ENCODE measurements at places on chromosomes 2 and 18. TPM values are rescaled to one million over a fixed set of nuclear protein-coding genes. Genes with fewer than 3 reads are reported as not detected.

DNER gene
- total RNA-seq, result 0.93 TPM

NR4A2 gene
- 5.2 TPM for total RNA-seq

ANKRD29 gene
- 3.4 TPM for total RNA-seq

REG1A gene
- not detected for total RNA-seq

GRCh38 chr2:75751360-75751759, 40.6 kb upstream of the GCFC2 start:
- no peak overlapping the region for H3K27ac ChIP-seq
- no peak for DNase-seq
- H3K27me3 ChIP-seq, result no peaks in the 10 kb centered on the region
- no peak overlapping the region for H3K4me3 ChIP-seq
- H3K36me3 ChIP-seq, result no peaks in the 10 kb centered on the region

DNA sequence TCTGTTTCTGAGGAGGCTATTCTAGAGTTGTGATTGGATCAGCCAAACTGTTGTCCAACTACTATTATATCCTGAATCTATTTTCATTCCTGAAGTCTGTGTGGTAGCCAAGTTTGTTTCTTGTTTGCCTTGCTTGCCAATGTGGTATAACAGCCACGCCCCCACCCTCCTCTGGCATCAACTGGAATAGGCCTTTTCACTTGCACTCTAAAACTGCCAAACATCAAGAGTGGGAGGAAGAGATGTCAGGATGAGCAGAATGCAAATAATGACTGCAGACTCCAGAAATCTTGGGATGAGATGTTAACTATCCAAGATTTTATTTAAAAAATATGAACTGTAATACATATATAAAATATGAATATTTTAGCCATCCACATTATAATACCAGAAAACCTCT, 246.1 kb downstream of the NRXN1 start:
- H3K36me3 ChIP-seq, result no peaks in the 10 kb centered on the region
- H3K27ac ChIP-seq, result no peak overlapping the region
- no peak for DNase-seq
- H3K4me1 ChIP-seq, result no peaks in the 10 kb centered on the region

- H3K27me3 ChIP-seq, result no peaks in the 10 kb centered on the region
- peaks cover 16% of the 10 kb centered on the region for H3K4me1 ChIP-seq
- no peak for DNase-seq
- no peak overlapping the region for H3K4me3 ChIP-seq
- H3K36me3 ChIP-seq, result no peaks in the 10 kb centered on the region
Measured at GRCh38 chr2:233248999-233249398, 2.5 kb upstream of the ATG16L1 start.

DNA sequence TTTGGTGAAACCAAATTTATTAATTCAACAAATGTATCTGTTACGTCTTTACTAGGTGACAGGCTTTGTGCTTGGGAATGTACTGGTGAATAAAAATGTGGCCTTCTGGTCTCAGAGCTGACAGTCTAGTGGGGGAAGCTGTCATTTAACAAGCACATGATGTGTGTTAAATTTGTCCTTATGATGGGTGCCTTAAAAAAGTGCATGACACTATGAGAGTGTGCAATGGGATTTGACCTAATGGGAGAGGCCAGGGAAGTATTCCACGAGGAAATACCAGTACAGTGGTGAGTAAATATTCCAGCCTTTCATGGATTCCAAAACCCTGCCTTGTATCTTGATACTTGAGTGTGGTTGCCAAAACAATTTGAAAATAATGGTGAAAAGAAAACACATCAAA, 308.9 kb downstream of the PLCL1 start:
- no peaks in the 10 kb centered on the region for H3K36me3 ChIP-seq
- H3K27ac ChIP-seq, result no peak overlapping the region
- no peaks in the 10 kb centered on the region for H3K27me3 ChIP-seq

DNA sequence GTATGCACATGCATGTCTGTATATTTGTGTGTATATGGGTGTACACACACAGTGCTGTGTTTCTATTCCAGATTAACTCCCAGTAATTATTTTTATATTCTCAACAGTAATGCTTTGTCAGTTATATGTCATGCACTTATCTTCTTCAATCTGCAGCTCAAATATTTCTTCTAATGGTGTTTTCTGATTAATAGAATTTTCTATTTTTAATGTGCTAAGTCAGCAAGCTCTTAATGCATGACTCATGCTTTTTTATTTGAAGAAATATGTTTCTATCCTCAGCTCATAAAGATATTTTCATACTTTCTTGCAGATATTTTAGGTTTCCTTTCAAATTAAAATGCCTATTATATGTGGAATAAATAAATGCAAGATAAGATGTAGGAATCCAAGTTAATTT, 59.7 kb upstream of the TMEM18 start:
- H3K27me3 ChIP-seq, result no peaks in the 10 kb centered on the region
- H3K4me3 ChIP-seq, result no peak overlapping the region
- peaks cover 10% of the 10 kb centered on the region for H3K4me1 ChIP-seq
- DNase-seq, result no peak
- no peaks in the 10 kb centered on the region for H3K36me3 ChIP-seq
- no peak overlapping the region for H3K27ac ChIP-seq

DNA sequence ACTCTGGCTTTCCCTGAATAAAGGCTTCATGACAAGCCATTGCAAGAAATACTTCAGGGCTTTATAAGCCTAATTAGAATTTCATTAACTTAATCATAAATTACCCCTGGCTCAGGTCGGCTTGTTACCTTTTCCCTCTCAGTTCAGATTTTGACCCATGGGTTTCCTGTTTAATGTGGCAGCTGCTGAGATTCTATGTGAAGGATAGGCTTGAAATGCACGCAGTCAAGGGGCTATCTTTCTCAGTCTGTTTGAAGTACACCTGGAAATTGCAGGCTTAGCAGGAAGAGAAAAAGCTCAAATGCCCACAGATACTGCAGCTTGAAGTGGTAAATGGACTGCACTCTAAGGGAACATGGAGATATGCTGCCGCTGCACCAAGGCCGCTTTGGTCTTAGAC, 49.4 kb downstream of the CAVIN2 start:
- no peaks in the 10 kb centered on the region for H3K27me3 ChIP-seq
- H3K4me1 ChIP-seq, result no peaks in the 10 kb centered on the region
- DNase-seq, result no peak
- H3K27ac ChIP-seq, result no peak overlapping the region
- H3K36me3 ChIP-seq, result no peaks in the 10 kb centered on the region
- H3K4me3 ChIP-seq, result no peak overlapping the region

DNA sequence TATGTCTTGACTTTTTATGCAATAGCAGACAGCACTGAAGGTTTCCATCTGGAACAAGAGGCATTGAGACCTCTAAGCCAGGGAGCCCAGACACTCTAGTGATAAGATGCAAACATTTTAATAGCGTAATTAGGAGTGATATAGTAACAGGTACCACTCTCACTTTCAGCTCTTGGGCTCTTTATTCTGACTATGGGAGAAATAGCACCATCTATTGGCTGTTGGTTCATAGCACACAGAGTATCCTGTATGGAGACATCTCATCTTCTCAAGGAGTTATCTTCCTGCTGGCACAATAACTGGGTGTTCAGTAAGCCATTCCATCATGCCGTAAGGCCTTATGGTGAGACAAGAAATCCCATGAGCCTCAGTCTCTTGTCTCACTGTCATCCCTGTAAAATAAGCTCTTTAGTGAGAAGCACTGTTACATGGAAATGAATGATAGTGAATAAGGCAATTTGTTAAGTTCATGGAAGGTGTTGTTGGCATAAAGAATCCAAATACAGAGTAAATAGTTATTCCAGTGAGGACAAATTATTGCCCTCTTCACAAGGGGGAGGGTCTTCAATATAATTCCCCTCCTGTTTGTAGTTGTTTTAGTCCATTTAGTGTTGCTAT, 48.3 kb downstream of the THUMPD2 start:
- H3K27ac ChIP-seq, result no peak overlapping the region
- H3K4me1 ChIP-seq, result no peaks in the 10 kb centered on the region
- H3K4me3 ChIP-seq, result no peak overlapping the region

DNA sequence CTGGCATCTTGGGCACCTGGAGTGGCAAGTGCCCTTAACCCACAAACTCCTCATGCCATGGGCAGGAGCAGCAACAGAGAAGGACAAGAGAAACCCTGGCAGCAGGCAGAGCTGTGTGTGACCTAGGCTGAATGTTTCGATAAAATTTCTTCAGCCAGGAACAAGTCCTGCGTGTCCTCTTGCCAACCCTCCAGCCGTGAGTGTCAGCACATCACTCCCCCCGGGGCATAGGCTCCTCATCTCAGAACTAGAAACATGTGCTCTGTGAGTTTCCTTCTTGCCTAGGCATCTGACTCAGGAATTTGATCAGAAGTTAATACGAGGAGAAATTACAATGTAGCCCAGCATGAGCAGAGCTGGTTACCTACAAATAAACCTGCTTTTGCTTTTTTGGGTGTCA, 2.2 kb downstream of the ABCG8 start:
- H3K27ac ChIP-seq, result no peak overlapping the region
- H3K27me3 ChIP-seq, result no peaks in the 10 kb centered on the region
- no peak for DNase-seq
- no peak overlapping the region for H3K4me3 ChIP-seq
- H3K4me1 ChIP-seq, result no peaks in the 10 kb centered on the region

DNA sequence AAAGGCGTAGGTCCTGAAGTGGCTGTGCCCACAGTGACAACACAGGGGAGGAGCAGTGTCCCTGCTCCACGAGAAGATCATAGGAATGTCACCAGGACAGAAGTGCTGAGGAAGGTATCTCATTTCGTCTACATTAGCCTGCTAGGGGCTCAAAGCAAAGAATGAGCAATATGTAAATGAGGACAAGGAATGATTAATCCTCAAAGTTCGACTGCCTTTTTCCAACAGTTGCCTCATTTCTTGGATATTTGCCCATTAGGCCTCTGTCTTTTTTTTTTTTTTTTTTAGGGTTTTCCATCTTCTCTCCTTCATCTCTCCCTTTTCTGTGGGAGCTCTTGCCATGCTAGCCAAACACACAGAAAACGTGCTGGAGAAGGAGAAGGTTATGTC, 105.2 kb upstream of the ARHGAP28 start:
- no peak for DNase-seq
- peak overlapping the region; percentile 30 for H3K27ac ChIP-seq
- no peaks in the 10 kb centered on the region for H3K4me1 ChIP-seq
- H3K4me3 ChIP-seq, result no peak overlapping the region
- H3K36me3 ChIP-seq, result no peaks in the 10 kb centered on the region

DNA sequence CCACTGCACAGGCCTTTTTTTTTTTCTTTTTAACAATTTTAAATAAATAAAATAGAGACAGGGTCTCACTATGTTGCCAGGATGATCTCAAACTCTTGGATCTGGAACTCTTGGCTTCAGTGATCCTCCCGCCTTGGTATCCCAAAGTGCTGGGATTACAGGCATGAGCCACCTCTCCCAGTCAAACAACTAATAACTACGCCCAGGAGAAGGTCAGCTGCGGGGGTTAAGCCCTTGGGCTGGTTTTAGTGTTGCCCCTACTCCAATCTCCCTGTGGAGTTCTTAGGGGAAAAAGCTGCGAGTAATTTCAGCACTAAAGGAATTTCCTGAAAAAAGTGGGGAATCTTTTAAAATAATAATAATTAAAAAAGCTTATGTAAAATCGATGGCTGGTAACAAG, 96.4 kb upstream of the XPO1 start:
- H3K4me3 ChIP-seq, result no peak overlapping the region
- H3K27ac ChIP-seq, result no peak overlapping the region
- H3K27me3 ChIP-seq, result no peaks in the 10 kb centered on the region
- no peak for DNase-seq
- no peaks in the 10 kb centered on the region for H3K36me3 ChIP-seq

GRCh38 chr2:150931451-150931850, 330.2 kb downstream of the RBM43 start:
- H3K36me3 ChIP-seq, result no peaks in the 10 kb centered on the region
- no peak overlapping the region for H3K4me3 ChIP-seq
- no peaks in the 10 kb centered on the region for H3K27me3 ChIP-seq
- no peaks in the 10 kb centered on the region for H3K4me1 ChIP-seq

DNA sequence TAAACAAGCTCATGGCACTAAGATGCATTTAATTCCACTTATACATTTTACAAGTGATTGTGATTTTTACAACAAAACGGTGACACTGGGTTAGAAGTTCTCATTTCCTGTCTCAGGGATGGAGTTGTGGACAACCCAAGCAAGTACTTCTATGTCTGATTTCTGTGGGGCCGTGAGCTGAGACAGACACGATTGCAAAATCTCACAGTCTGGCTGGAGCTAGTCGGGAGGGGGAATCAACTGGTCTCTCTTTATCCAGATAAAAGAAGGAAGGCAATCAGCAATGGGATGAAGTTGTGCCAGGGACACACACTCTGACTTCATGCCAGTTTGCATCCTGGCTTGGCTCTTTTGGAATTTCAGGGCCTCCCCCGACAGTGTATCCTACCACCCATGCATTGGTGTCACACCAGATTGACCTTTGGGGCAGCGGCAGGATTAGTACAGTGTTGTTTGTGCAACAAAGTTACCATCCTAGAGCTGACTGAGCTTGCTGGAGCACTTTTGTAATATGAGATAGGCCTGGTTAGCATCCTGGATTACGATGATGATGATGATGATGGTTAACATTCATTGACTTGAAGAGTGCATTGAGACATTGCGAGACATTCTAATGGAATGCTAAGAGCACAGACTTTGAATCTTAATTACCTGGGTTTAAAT, 98.8 kb downstream of the CTAGE1 start:
- H3K27me3 ChIP-seq, result no peaks in the 10 kb centered on the region
- DNase-seq, result no peak
- H3K27ac ChIP-seq, result no peak overlapping the region
- H3K36me3 ChIP-seq, result no peaks in the 10 kb centered on the region
- H3K4me1 ChIP-seq, result peaks cover 2% of the 10 kb centered on the region

GRCh38 chr2:201254081-201254730, 6.1 kb upstream of the CASP8 start:
- no peak for DNase-seq
- no peaks in the 10 kb centered on the region for H3K4me1 ChIP-seq
- no peaks in the 10 kb centered on the region for H3K36me3 ChIP-seq

DNA sequence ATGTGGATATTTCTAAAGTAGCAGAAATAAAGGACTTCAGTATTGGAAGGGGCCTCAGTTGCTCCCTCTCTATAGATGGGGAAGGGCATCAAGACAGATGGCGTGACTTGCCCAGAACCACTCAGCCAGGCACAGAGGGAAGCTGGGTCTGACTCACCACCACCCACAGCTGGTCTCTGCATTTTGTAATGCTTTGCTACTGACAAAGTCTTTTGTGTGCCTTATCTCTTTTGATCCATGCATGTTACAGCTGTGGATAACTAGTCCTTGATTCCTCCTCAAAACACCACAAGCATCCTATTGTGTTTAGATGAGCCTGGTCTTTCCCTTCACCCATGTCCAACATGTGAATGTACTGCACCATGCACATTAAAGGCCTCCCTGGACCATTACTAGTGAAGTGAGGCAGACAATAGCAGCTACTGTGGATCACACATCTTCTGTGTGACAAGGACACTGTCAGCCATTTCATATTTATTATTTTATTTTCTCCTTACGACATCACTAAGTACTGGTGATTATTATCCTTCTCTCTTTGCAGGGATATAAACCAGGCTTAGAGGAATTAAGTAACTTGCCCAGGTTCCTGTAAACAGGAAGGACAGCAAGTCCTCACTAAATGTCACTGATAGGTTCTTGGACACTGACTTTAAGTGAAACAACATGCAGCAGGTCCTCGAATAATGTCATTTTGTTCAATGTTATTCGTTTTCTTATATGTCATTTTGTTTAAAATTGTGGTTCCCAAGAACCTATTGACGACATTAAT, 29.6 kb upstream of the IL37 start:
- no peaks in the 10 kb centered on the region for H3K36me3 ChIP-seq
- no peak overlapping the region for H3K27ac ChIP-seq
- H3K27me3 ChIP-seq, result no peaks in the 10 kb centered on the region
- H3K4me3 ChIP-seq, result no peak overlapping the region

GRCh38 chr2:85926931-85927661, 38.3 kb upstream of the ST3GAL5 start:
- H3K27ac ChIP-seq, result peak overlapping the region; percentile 20
- no peaks in the 10 kb centered on the region for H3K36me3 ChIP-seq
- no peak for DNase-seq
- H3K4me1 ChIP-seq, result peaks cover 32% of the 10 kb centered on the region
- no peak overlapping the region for H3K4me3 ChIP-seq
- no peaks in the 10 kb centered on the region for H3K27me3 ChIP-seq
